ENCODE measurements at places on chromosomes 12 and 14. TPM values are rescaled to one million over a fixed set of nuclear protein-coding genes. Genes with fewer than 3 reads are reported as not detected.

GRCh38 chr12:70444903-70445302, 78.8 kb downstream of the KCNMB4 start:
- no peak for DNase-seq

GRCh38 chr12:106090591-106091445, 47.9 kb downstream of the NUAK1 start:
- no peak for DNase-seq

DNA sequence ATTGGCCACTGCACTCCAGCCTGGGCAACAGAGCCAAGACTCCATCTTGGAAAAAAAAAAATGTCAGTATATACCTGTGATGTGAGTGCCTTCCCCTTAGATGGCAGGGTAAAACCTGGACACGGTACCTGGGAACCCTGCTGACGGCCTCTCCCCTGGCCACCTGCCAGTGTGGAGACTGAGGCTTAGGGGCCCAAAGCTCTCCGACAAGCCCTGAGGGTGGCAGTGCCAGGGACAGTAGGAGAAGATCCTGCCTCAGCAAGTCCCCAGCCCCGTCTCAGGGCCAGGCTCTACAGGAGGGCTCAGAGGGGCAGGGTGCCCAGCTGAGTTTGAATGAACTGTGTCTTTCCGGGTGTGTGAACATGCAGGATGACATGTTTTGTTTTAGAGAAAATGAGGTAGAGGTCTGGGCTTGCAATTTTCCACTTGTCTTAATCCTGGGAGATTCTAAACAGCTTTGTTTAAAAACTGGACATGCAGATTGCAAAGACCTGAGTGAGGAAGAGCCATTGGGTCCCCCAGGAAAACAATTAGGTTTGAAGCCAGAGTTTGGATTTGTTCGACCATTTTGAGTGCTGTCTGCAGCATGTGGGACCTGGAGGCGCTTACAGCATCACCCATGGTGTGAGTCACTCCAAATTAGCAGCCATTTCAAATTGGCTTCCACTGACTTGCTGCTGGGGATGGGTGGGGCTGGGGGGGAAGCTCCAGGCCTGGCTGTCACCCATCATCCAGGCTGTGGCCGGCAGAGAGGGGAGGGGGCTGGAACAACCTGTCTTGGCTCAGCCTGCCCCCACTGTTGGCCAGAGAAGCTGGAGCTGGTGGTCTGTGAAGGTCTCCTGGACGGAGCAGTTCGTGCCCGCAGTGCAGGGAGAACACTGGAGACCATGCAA, 10.8 kb downstream of the TSPAN9 start:
- no peak for DNase-seq

- peak; percentile 24 for DNase-seq
Measured at GRCh38 chr14:54881235-54881760, 21.3 kb downstream of the GCH1 start.

- no peak for DNase-seq
Measured at GRCh38 chr14:44420226-44420625, 86.9 kb downstream of the FSCB start.

DNA sequence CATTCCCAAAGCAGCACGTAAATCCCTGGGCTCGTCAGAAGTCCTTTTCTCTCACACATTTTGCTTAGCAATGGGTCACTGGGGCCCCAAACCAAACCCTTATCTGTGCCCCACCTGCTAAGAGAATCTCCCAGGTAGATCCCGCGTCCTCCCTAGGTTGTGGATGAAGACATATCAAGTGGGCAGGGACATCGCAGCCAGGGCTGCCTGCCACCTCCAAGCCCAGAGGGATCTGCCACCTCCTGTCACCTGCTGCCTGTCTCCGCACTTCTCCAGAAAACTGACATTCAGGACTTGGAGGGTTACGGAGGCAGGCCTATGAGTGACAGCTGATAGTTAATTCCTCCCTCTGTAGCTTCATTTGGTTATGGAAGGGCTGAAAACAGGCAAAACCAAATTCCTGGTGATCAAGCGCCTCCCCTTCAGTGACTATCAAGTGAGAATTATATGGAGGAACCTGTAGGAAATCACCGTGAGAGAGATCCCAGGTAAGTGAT, 19.5 kb downstream of the BCL11B start:
- no peak for DNase-seq

DNA sequence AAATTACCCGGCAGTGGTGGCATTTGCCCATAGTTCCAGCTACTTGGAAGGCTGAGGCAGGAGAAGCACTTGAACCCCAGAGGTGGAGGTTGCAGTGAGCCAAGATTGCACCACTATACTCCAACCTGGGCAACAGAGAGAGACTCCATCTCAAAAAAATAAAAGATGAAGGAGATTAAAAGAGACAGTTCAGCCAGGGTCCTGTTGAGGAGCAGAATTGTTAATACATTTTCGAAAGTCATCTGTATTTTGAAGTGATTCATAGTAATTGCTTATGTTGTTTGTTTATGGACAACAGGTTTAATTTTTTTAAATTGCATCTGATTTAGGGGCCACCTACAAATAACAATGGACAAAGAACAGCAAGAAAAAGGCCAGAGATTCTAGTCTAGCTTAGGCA, 112.9 kb downstream of the DIP2B start:
- DNase-seq = no peak

GRCh38 chr14:104106471-104106991, 21.0 kb downstream of the ASPG start:
- DNase-seq = no peak

GRCh38 chr12:109029411-109029810, 8.5 kb upstream of the SVOP start:
- DNase-seq = no peak

GRCh38 chr14:49767270-49767570, 733 bp upstream of the KLHDC2 start:
- no peak for DNase-seq

DNA sequence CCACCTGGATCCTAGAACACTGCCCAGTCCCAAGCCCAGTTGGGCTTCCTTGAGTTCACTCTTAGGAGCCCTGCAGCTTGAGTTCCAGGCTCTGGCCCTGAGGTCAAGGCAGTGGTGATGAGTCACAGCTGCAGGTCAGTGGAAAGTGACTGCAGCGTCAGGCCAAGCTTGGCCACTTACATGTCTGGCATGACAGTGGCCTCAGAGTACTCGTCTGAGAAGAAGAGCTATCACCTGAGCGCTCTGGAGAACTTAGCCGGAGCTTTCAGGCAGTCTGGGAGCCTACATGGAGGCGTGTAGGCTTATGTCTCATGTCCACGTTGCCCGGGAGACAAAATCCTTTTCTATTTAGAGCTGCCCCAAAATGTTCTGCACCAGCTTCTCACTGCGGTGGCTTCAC, 75.6 kb downstream of the ARL6IP4 start:
- no peak for DNase-seq

The KRT71 gene
- total RNA-seq = 0.57 TPM

The NOVA1 gene
- 0.94 TPM for total RNA-seq

The WNT5B gene
- total RNA-seq = 4.8 TPM

The SERPINA5 gene
- total RNA-seq = 0.24 TPM

The DHRS2 gene
- total RNA-seq = 0.28 TPM
